ENCODE measurements at places on chromosomes 3 and 15.

GRCh38 chr3:114760679-114761078 lies 386.4 kb downstream of the ZBTB20 start:
- DNase-seq, result no peak

DNA sequence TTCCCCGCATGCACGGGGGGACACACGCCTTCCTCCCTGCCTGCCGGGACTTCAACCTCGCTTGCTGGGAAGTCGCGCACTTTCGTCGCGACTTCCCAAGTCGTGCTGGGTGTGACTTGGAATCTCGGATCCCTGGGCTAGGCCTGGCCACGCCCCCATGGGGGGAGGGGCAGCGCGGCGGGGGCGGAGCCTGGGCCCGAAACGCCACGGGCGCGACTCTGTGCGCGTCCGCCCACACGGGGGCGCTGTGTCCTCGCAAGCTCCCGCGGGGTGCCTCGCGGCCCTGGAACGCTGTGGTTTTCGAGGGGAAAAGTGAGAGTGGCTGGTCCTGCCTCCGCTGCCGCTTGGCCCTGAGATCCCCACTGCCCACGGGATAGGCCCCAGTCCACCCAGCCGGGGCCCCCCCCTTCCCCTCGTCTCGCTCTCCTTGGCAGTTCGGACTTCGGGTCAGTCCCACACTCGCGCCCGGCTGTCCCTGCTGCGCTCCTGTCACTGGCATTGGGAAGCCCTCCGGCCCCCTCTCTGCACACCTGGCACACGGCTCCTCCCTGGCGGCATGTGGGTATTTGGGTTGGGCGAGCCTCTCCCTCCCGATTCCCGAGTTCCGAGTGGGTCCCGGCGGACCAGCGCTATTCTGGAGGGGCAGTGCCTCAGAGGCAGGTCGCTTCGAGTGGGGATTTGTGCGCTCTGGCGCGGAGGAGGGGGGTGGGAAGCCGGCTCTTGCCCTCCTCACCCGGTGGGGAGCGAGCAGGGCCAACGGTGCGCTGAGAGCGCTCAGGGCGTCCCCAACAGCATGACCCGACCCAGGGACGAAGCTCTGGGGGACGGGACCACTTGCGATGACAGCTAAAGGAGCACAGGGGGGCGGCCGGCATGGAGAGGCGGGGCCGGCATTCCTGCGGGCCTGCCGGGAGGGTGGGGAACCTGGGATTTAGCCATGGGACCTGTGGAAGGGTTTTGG lies 23.6 kb downstream of the SEC61A1 start:
- DNase-seq, result peak; percentile 68

DNA sequence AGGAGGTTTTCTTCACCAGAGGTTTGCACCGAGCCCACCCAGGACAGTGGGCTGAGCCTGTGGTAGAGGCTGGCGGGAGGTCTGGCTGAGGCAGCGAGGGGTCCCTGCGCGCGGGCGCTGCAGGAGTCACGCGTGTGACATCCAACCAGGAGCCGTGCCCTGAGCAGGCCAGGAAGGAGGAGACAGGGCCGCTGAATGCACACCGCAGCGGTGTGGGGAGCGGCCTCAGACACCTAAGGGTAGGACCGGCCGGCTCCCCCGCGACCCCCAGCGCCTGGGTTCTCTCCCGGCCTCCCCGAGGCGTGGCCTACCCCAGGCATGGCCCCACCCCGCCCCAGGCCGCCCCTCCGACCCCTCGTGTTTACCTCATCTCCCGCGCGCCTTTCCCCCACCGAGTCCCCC lies 412 bp downstream of the SLC41A3 start:
- DNase-seq, result peak; percentile 87

GRCh38 chr3:144552346-144553057 lies 580.9 kb downstream of the DIPK2A start:
- peak; percentile 14 for DNase-seq

- peak; percentile 70 for DNase-seq
These were observed 408.9 kb upstream of the THBS1 start for GRCh38 chr15:39171944-39172368.

- peak; percentile 6 for DNase-seq
These were observed 196.4 kb downstream of the RORA start for GRCh38 chr15:61032600-61033286.

GRCh38 chr15:89783861-89784685 lies 7.9 kb downstream of the MESP2 start:
- peak; percentile 31 for DNase-seq

- DNase-seq, result no peak
These were observed 62.8 kb upstream of the KY start for GRCh38 chr3:134713671-134714070.

- DNase-seq, result no peak
These were observed 4.2 kb upstream of the CCR2 start for GRCh38 chr3:46349484-46350261.

DNA sequence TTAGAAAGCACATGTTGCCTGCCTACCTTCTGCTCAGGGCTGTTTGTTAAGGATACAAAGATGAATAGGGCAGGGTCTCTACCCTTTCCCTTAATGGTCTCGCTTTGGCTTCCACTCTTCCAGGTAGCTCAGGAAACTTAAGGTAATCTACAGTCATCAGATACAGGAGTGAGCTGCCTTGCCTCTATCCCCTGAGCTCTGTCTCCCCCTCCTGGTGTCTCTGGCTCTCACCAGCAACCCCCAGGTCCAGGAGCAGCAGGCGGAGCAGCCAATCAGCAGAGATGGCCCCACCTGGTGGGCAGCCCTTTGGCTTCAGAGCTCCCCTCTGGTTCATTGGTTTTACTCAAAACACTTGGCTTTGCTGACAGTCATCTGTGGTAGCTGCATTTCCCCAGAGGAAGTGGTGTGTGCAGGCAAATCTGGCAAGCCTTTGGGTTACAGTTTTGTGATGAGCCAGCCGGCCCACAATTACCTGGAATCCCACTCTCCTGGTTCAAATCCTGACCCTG lies 8.5 kb upstream of the CX3CR1 start:
- DNase-seq, result peak; percentile 72

DNA sequence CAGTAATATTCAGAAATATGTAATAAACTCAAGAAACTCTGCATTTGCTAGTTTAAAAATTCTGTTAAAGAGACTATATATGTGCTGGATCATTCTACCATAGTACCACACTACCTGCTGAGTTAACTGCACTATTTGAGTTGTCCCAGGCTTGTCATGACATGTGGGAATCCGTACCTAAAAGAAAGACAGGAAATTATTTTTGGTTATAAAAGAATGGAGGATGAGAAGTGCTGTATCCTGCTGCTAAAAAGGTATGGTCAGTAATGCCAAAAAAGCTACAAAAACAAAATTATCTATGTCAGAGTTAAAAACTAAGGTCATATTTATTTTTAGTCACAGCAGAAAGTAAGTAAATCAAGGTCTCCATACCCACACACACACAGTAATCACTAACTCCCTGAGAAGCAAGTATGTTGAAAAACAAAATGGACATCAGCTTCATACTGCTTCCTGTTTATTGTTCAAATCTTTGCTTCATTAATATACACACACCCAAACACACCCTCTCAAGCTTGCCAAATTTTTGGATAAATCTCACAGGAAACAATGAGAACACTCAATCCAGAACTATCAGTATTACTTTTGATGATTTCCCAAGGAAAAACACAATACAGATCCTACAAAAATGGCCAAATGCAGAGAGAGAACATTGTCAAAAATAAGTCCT lies 33.7 kb downstream of the DENND6A start:
- DNase-seq, result no peak

- no peak for DNase-seq
These were observed 16.4 kb downstream of the FSD2 start for GRCh38 chr15:82789491-82789890.

- no peak for DNase-seq
These were observed 3.3 kb upstream of the RAB8B start for GRCh38 chr15:63186065-63186464.

DNA sequence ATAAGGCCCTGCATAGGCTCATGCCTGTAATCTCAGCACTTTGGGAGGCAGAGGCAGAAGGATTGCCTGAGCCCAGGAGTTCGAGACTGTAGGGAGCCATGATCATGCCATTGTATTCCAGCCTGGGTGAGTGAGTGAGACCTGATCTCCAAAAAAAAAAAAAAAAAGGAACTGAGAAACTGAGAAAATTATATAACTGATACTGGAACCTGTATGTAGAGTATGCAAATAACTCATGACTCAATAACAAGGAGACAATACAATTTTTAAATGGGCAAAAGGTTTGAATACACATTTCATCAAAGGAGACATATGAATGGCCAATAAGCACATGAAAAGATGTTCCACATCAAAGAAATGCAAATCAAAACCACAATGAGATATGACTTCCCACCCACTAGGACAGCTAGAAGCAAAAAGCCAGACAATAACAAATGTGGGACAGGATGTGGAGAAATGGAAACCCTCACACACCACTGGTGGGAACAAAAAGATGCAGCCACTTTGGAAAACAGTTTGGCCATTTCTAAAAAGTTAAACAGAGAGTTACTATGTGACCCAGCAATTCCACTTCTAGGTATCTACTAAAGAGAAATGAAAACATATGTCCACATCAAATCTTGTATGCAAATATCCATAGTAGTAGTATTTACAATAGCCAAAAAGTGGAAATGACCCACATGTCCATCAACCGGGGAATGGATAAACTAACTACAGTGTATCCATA lies 70.7 kb downstream of the IQSEC1 start:
- DNase-seq, result no peak

DNA sequence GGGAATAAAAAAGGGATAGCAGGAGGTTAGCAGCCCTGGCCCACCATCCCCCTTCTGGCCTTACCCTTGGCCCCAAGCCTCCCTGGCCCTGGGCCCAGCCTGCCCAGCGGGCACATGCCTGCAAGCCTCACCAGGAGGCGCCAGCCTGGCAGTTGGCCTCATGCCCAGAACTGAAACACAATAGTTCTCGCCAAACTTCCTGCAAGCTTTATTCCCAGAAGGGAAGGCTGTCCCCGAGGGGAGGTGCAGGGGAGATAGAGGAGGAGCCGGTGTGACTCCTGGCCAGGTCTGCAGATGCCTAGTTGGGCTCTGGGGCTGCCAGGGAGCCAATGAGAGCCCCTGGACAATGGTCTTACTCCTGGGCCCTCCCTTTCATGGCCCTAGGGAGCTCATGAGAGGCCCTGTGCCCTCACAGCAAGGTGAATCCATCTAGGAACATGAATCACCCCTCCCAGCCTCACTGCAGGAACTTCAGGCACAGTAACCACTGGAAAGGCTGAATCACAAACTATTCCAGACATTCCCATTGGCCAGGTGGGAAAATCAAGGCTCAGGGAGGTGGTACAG lies 4.0 kb downstream of the CCDC33 start:
- DNase-seq, result peak; percentile 95

- DNase-seq, result no peak
These were observed 18.4 kb downstream of the TM4SF18 start for GRCh38 chr3:149314807-149315578.

DNA sequence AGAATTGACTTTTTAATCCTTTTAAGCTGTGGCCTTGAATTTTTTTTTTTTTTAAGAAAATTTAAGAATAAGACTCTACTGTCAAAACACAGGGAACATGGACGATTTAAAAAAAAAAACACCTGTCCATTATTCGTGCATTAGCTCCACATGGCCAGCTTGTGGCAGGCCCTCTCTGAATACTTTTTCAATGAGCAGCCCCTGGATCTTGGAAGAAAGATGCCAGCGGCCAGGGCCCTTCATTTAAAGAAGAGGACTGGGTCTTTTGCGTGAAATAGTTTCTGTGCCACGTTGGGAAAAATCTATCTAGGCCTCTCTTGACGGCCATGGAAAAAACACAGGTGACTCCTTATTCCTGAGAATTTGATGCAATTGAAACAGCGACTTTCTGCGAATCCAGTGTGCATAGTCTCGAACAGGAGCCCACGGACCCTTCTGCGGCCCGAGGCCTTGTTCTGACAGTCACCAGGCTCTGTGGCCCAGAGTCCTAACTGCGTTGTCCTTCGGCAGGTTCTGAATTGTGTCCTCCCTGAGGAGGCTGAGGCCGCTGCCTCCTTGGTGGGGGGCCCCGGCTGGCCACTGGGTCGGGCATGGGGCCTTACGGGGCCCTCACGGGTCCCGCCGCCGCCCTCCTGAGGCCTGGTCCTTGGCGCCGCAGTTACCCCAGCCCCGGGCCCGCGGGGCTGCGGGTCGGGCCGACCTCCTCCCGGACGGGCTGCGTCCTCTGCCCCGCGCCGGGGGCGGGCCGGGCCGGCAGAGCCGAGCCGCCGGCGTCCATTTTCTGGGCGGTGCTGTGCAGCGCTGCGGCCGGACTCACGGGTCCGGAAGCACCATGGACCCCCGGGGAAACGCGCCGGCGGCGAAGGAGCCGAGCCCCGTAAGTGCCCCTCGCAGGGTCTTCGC lies 33.5 kb downstream of the ZBTB38 start:
- peak; percentile 79 for DNase-seq

DNA sequence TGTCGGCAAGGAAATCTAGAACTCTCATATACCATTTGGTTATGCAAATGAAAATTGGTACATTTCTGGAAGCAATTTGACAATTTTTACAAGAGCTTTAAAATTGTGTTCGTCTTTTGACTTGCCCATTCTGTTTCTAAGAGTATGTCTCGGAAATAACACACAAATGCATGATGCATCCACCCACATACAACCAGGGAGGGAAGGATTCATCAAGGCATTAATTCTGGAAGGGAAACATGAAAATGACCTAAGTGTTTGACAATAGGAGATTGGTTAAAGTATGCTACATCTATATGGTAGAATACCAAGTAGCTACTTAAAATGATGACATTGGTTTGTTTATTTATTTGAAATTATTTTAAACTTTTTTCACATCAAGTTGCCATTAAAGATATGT lies 58.6 kb downstream of the PIAS1 start:
- DNase-seq, result no peak

DNA sequence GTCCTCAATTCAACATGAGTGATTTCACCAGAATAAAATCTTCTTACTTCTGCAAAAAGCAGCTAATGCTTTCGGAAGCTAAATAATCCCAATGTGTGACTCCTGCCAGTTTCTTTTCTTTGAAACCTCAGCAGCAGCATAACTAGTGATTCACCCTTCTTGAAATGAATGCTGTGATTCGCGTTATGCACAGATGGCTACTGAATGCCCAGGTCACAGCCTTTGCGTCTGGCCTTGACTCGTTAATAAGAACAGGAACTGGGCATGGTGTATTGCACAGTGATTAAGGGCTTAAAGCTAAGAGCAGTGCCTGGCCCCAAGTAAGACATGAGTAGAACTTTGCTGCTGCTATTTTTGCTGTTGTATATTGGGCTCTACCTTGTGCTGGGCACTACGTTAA lies 19.0 kb downstream of the CGNL1 start:
- no peak for DNase-seq

DNA sequence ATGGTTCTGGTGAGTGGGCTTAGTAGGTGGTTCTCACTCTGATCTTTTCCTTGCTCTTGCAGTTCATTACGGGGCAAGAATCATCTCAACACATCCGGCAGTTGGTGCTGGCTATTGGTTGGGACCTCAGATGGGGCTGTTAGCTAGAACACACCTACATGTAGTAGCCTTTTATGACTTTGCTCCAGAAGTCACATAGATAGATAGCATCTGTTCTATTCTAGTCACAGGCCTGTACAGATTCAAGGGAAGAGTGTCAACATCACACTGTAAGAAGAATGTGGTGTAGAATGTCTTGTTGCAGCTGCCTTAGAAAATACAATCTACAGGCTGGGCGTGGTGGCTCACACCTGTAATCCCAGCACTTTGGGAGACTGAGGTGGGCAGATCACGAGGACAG lies 15.1 kb downstream of the RAB5A start:
- no peak for DNase-seq

- DNase-seq, result no peak
These were observed 50.6 kb upstream of the SLC6A1 start for GRCh38 chr3:10941972-10942371.
